ENCODE measurements at places on chromosomes 2 and 18. TPM values are rescaled to one million over a fixed set of nuclear protein-coding genes. Genes with fewer than 3 reads are reported as not detected.

DNA sequence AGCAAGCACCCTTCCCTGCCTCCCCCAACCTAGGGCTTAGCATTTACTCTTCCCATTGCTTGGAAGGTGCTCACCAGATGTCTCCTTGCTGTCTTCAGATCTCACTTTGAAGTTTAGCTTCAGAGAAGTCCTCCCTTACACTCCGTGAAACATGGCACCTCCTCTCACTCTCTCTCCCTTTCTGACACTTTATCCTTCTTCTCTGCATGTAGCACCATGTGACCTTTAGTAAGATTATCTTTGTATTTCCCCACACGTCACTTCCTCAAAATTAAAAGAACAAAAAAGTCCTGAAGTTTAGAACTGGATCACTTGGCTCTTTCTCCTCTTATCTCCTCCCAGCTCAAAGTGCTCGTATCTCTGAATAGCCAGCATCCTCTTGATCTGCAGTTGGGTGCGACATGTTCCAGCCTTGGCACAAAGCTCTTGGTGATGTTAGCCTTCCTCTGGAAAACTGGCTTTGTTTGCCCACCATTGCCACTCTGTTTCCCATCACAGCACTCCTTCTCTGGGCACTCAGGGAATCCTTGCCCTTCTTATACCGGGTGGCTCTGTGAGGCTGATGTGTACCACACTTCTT, 40.6 kb upstream of the EPAS1 start:
- no peaks in the 10 kb centered on the region for H3K27me3 ChIP-seq
- H3K36me3 ChIP-seq = no peaks in the 10 kb centered on the region
- no peak overlapping the region for H3K4me3 ChIP-seq
- DNase-seq = no peak
- H3K27ac ChIP-seq = no peak overlapping the region

TRIM54 gene
- 1.1 TPM for total RNA-seq

DNA sequence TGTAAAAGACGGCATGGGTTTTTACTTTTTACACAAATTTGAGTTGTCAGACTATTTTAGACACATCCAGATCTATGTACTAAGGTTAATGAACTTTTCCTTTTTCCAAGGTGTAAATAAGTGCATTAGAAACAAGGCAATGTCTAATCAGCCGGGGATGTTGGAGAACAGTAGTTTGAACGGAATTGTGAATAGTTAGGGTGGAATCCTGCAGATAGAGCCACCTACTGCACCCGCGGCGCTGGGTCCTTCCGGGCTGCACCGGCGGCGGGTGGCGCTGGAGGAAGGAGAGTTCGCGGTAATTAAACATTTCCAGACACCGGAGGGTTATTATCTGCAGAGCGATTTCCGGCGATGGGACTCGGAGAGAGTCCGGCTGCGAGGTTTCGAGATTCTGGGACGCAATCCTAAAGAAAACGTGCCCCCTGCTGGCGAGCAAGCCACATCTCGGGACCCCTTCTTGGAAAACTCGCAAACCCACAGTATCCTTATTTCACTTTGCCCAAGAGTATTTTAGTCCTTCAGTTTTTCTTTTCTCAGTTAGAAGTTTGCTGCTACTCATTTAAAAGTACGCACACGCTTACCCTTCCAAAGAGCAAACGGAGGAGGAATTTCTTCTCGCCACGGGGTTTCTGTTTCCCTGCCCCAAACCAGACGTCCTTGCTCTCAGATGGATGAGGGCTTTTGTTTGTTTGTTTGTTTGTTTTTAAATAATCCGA, 4.5 kb upstream of the OSR1 start:
- no peak overlapping the region for H3K27ac ChIP-seq
- H3K4me3 ChIP-seq = peak overlapping the region; percentile 16
- no peaks in the 10 kb centered on the region for H3K4me1 ChIP-seq
- peak; percentile 83 for DNase-seq
- H3K36me3 ChIP-seq = no peaks in the 10 kb centered on the region

- H3K4me3 ChIP-seq = no peak overlapping the region
- no peak for DNase-seq
- no peaks in the 10 kb centered on the region for H3K36me3 ChIP-seq
- H3K27me3 ChIP-seq = no peaks in the 10 kb centered on the region
- H3K4me1 ChIP-seq = no peaks in the 10 kb centered on the region
Measured at GRCh38 chr2:149075853-149076252, 37.4 kb downstream of the LYPD6B start.

IL1RN gene
- 1.4 TPM for total RNA-seq

DNA sequence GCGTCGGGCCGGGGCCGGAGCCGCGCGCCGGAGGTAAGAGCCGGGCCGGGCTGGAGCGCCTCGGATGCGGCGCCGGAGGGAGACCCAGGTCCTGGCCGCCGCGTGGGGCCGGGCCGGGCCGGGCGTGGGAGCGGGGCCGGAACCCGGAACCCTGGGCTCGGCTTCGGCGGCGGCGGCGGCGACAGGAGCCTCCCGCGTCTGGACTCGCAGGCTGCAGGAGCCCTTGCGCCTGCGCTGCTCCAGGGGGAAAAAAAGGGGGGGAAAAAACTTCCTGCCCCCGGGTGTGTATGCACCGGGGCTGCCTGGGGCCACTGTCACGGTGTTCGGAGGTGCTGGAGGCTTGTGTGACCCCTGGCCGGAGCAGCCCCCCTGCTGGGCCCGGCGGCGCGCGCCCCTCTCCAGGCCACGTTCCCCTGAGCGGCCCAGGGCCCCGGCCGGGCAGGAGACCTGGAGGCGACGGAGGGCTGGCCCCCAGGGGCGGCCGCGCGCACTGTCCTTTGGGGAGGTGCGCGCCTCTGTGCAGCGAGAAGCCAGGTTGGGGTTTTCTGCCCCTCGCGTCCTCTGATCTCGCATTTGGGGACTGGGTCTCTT, 864 bp downstream of the KLHL29 start:
- H3K4me1 ChIP-seq = no peaks in the 10 kb centered on the region
- no peaks in the 10 kb centered on the region for H3K36me3 ChIP-seq
- no peak for DNase-seq
- peak overlapping the region; percentile 13 for H3K27ac ChIP-seq
- peak overlapping the region; percentile 46 for H3K4me3 ChIP-seq

HAUS1 gene
- total RNA-seq = 10.0 TPM

NT5DC4 gene
- total RNA-seq = not detected

- no peak overlapping the region for H3K4me3 ChIP-seq
- H3K27me3 ChIP-seq = no peaks in the 10 kb centered on the region
- H3K36me3 ChIP-seq = no peaks in the 10 kb centered on the region
- H3K4me1 ChIP-seq = no peaks in the 10 kb centered on the region
Measured at GRCh38 chr2:51103205-51103604, 71.3 kb upstream of the NRXN1 start.

- H3K27ac ChIP-seq = no peak overlapping the region
- no peak for DNase-seq
- H3K36me3 ChIP-seq = no peaks in the 10 kb centered on the region
Measured at GRCh38 chr2:142286618-142287017, 155.8 kb upstream of the LRP1B start.

DNA sequence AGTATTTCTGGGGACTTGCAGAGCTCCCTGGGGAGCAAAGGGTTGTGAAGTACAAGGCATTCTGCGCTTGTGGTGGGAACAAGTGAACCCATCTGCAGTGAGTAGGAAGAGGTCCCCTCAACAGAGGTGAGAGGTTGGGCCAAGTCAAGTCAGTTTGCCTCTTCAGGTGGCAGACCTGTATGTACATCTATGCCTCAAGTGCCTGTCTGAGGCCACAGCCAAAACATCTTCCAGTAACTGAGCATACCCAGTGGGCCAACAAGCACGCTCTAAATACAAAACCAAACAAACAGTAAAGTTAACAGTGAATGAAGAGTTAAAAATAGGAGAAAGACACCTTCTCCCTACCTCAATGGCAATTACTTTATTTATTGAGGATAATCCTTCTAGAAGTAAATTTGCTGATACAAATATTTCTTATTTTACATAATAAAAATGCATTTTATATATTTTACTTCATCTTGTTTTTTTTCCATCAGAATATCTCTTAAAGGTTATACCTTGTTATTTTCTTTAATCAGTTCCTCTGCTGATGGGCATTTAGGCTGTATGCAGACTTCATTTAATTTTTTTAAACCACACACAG, 2.5 kb downstream of the GYPC start:
- H3K27me3 ChIP-seq = no peaks in the 10 kb centered on the region
- no peak for DNase-seq
- peaks cover 11% of the 10 kb centered on the region for H3K4me1 ChIP-seq
- no peaks in the 10 kb centered on the region for H3K36me3 ChIP-seq
- no peak overlapping the region for H3K4me3 ChIP-seq

GRCh38 chr18:6396276-6396675, 18.4 kb downstream of the L3MBTL4 start:
- no peaks in the 10 kb centered on the region for H3K4me1 ChIP-seq
- no peaks in the 10 kb centered on the region for H3K27me3 ChIP-seq
- no peak for DNase-seq

GRCh38 chr2:229201521-229201920, 69.6 kb downstream of the PID1 start:
- no peaks in the 10 kb centered on the region for H3K27me3 ChIP-seq
- H3K36me3 ChIP-seq = no peaks in the 10 kb centered on the region
- H3K27ac ChIP-seq = no peak overlapping the region
- H3K4me1 ChIP-seq = peaks cover 10% of the 10 kb centered on the region
- H3K4me3 ChIP-seq = no peak overlapping the region
- no peak for DNase-seq

- no peak overlapping the region for H3K27ac ChIP-seq
- H3K4me3 ChIP-seq = no peak overlapping the region
- H3K36me3 ChIP-seq = no peaks in the 10 kb centered on the region
- no peak for DNase-seq
Measured at GRCh38 chr2:240705204-240705791, 13.6 kb downstream of the AQP12A start.

ARHGAP25 gene
- 3.5 TPM for total RNA-seq

All from pancreas (tissue), 10 donors.